Lung (tissue), 17 donors: ENCODE measurements at places on chromosomes 13 and 19. TPM values are rescaled to one million over a fixed set of nuclear protein-coding genes. Genes with fewer than 3 reads are reported as not detected.
A peak's percentile ranks its signal among the peaks of the same experiment; 100 is the strongest.

DNA sequence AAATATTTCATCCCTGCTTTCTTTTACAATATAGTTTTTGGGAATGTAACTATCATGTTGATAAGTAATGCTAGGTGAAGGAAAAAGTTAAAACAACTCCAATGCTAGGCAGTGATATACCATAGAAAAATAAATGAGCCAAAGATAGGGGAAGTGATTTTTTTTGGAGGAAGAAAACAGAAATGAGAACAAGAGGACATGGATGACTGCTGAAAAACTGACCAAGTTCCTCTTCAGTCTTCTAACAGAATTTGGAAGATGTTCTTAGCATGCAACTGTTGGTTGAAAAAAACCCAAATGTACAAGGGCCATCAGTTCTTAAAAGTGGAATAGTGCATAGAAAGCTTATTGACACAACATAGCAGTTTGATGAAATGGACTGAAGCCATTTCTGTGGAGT, 262.5 kb upstream of the STARD13 start:
- DNase-seq, result no peak

DNA sequence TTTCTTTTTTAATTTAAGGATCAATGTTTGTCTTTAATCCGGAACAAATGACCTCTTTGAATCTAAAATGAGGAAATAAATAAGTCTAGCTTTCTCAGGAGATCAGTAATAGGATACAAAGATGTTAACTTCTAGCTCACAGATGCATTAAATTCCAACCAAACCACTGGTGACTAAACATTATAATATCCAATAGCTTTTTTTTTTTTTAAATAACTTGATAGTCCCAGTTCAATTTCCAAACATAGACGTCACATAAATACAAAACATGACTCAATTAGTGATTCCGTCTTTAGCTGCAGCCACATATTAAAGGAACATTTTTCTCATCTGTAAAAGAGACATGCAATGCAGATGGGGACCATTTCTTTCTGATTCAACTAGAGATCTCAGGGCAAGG, 390.5 kb upstream of the PCDH9 start:
- no peak for DNase-seq

GRCh38 chr13:112141643-112142400, 74.9 kb downstream of the SOX1 start:
- DNase-seq, result no peak

- DNase-seq, result no peak
These were observed 1722.6 kb upstream of the PRR20A start for GRCh38 chr13:55418095-55418494.

GRCh38 chr13:46893221-46893740, 3.6 kb downstream of the HTR2A start:
- DNase-seq, result no peak

- DNase-seq, result no peak
These were observed 3.4 kb downstream of the GSX1 start for GRCh38 chr13:27795718-27796019.

DNA sequence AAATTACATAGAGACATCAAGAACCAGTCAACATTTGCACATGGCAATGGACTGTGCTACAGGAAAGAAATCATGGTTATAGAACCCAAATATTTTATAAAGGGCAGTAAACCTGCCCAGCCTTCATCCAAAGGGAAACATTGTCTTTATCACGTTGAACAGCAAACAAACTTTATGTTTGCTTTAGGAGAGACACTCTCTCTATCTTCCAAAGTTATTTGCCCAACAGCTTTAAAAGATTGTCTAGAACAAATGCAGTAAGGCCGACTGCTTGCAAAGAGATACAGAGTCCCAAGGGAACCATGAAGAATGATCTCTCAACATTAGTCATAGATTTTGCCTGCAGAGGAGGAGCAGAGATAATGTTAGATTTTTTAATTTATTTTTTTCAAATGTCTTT, 1323.5 kb upstream of the SLC10A2 start:
- DNase-seq, result no peak

DNA sequence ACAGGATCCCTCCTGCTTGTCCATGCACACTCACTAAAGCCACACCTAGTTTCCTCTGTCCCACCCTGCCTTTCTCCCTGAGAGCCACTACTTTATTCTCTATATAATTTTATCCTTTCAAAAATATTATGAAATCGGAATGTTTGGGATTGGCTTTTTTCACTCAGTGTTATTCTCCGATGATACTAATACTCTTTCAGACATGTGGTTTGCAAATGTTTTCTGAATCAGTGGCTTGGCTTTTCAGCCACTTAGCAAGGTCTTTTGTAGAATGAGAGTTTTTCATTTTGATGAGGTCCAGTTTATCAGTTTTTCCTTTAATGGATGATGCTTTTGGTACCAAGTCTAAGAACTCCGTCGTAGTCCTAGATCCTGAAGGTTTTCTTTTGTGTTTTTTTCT, 11.6 kb downstream of the SPATA13 start:
- no peak for DNase-seq

DNA sequence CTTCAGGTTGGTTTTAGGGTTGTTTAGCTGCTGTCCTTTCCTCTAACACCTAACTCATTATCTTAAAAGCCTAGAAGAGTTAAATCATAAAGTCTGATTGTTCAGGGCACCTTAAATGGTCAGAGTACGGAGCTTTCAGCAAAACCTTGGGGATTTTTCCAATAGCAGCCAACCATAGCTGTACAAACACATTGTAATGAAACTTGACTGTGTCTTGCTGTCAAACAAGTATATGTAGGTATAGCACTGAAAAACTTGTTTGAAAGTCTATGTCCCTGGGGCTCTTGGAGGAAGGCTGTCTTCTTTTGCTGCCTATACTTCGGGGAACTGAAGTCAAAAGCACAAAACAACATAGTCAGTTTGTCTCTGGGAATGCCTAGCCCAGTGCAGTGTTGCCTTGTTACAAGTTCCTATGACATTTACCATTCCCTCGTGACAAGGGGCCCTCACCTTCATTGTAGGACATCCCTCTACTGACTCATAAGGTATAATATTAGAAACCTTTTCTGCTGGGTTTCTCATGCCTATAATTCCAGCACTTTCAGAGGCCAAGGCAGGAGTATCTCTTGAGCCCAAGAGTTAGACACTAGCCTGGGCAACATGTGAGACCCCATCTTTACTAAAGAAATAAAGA, 474.5 kb upstream of the NBEA start:
- DNase-seq, result no peak

GRCh38 chr13:64540468-64540867, 2689.7 kb downstream of the PCDH9 start:
- DNase-seq, result no peak

DNA sequence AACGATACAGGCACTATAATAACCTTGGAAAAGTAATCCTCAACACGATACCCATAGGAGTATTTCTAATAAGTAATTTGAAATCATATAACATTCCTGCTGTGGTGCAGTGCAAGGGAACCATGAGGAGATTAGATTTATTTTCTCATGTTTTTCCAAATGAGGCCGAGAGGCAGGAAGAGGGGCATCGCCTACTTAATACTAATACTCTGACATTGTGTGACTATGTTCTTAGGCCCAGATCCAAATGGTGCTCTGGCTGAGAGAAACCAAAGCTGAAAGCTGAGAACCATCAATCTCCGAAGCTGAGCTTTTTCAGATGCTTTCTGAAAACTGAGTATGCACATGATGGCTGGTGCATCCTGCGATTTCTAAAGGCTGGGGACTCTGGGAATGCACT, 248.0 kb upstream of the MAB21L1 start:
- DNase-seq, result no peak

DNA sequence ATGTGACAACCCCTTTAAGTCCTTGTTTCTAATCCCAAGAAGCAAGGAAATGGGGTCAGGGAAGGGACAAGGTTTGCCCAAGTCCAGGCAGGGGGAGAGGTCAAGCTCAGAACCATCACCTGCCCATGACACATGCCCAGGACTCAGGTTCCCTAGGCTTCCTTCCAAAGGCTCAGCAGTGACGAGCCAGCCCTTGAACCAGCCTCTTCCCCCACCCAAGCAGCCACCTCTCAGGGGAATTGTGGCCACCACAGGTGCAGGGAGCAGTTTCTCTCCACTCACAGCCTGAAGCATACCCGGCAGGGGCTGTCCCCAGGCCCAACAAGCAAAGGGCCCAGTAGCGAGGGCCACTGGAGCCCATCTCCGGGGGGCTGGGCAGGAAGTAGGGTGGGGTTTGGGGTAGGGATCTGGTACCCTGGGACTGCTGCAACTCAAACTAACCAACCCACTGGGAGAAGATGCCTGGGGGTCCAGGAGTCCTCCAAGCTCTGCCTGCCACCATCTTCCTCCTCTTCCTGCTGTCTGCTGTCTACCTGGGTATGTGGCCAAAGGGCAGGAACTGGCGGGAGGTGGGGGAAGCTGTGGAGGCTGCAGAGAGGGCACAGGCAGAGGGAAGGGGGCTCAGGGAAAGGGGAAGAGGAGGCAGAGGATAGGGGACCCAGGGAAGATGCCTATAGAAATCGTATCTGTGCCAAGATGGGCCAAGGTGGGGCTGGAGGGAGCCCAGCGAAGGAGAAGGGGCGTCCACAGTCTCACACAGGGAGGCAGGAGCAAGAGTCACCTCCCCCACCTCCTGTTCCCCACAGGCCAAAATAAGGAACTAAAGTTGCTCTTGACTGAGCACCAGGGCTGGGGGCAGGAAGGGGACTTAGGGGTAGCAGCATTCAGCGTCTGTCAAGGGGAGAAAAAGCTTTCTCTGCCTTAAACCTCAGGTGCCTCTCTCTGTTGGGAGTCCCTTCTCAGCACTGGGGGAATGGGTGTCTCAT, at the start of gene CD79A:
TSS of gene CD79A (plus strand) at position 433 of the 986 bp plus-strand sequence. CDS start at position 459, 26 bp downstream.
- DNase-seq, result no peak

GRCh38 chr13:25857830-25858229, 194.0 kb downstream of the SHISA2 start:
- DNase-seq, result no peak

- no peak for DNase-seq
These were observed 247.5 kb upstream of the TSHZ3 start for GRCh38 chr19:31596751-31597150.

- DNase-seq, result no peak
These were observed 155.3 kb upstream of the LSM14A start for GRCh38 chr19:34017024-34017423.

DNA sequence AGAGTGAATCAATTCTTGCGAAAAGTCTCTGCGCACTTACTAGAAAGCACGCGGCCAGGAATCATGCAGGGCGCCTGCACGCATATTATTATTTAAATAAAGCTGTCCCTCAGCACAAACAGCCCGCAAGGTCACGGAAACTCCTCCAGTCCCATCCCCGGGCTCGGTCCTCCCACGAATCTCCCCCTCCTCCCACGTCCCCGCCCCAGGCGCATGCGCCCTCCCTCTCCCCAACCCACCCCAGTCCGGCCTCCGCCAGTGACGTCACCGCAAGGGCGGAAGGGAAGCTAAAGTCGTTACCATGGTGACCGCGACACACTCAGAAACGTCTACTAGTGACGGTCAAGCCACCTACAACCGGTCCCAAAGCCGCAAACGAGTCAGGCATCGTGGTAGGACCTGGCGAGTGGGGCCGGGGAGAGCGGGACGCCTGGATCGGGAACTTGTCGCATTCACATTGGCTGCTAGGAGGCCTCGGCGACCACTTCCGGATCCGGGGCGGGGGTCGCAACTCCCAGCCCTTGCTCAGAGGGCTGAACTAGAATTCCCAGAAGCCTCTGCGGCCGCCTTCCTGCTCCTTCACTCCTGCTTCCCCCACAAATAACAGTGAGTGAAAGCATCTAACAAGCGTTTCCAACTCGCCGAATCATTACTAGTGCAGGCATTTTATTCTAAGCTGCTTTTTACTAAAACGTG, at the start of gene ZSCAN5A:
TSS of gene ZSCAN5A (minus strand) at position 459 of the 696 bp plus-strand sequence. CDS start 89,793 bp downstream, outside the sequence.
- DNase-seq, result peak; percentile 98

- DNase-seq, result no peak
These were observed 148.7 kb downstream of the FOXO1 start for GRCh38 chr13:40517486-40518480.

CGB3 gene
- polyA plus RNA-seq, result not detected

CAMSAP3 gene
- 9.2 TPM for polyA plus RNA-seq

PLVAP gene
- polyA plus RNA-seq, result 22.6 TPM

GPR183 gene
- 6.6 TPM for polyA plus RNA-seq

ELSPBP1 gene
- not detected for polyA plus RNA-seq

OR7C2 gene
- not detected for polyA plus RNA-seq

PLIN4 gene
- 3.9 TPM for polyA plus RNA-seq

ACP5 gene
- polyA plus RNA-seq, result 301 TPM
